ENCODE measurements at places on chromosomes 2 and 18. TPM values are rescaled to one million over a fixed set of nuclear protein-coding genes. Genes with fewer than 3 reads are reported as not detected.

DNA sequence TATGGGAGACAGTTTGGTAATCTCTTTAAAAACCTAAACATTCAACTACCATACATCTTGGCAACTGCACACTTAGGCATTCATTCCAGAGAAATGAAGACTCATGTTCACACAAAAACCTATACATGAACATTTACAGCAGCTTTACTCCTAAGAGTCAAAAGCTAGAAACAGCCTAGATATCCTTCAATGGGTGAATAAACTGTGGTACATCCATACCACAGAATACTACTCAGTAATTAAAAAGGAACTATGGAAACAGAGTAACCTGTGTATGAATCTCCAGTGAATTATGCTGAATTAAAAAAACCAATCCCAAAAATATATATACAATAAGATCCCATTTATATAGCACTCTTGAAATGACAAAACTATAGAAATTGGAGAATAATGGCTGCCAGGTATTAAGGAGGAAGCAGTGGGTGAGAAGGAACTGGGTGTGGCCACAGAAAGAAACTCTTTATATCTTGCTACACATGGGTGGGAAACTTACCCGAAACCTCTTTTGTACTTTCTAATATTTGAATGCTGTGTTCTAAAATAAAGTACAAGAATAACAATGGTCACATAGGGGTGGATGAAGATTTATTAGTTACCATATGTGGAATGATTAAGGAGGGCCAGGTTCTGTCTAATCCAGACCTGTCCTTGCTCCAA lies 13.7 kb downstream of the SESTD1 start:
- DNase-seq = no peak

DNA sequence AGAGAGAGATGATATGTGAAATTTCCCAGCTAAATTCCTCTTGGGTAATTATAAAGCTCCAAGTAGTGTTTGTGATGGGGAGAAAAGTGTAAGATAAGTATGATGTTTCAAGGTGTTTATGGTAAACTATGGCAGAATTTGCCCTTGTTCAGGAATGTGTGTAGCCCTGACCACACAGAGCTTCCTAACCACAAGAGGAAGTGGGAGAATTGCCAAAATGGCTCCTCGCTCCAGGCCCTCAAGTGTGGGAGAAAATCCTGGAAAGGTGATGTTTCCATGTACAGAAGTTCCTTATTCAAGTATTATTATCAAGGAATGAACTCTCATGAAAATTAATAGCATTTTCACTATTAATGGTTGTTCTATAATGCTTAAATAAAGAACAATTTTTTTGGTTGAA lies 878.3 kb downstream of the TDRD15 start:
- no peak for DNase-seq

DNA sequence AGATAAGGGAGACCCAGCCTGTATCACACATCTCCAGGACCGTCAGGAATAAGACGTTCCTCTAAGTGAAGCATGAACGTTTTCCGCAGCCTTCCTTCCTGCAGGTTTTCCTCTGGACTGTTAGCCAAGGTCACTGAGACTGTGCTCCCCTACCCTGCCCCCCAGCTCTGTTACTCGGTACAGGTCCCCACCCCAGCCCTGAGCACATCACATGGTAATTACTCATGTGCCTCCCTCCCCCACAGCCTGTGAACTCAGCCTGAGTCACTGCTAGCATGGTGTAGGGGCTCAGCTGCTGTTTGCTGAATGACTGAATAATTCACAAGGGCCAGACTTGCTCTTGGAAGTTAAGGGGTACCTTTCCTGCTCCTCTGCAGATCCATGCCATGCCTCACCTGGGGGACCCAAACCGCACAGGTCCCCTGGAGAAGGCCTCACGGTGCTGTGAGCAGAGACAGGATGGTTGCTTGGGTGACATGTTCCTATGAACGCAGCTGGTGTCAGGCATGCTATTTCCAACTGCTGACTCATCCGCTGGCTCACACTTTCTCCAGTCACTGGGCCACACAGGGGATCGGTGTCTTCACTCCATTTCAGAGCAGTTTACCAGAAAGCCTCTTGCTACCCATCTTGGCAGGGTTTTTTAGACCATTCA lies 88.2 kb downstream of the PLB1 start:
- no peak for DNase-seq

- DNase-seq = no peak
Observed at GRCh38 chr2:143355870-143356269, 226.7 kb downstream of the ARHGAP15 start.

GRCh38 chr2:176643646-176644045 lies 374.4 kb downstream of the MTX2 start:
- no peak for DNase-seq

DNA sequence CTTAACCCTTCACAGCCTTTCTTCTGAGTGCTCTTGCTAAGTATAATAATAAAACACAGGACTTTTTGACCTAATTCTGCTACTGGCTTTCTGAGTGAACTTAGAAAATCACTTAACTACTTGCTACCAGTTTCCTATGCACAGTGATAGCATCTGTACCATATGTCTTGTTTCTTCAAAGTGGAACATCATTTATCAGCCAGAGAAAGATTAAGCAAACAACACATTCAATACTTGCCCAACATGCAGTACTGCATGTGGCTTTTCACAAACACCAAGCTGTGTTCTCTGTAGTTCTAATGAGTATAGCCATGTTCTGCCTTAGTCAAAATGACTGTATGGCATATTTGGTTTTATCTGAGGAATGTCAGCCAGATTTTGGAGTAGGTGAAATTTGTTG lies 1286.6 kb upstream of the ZEB2 start:
- DNase-seq = no peak

DNA sequence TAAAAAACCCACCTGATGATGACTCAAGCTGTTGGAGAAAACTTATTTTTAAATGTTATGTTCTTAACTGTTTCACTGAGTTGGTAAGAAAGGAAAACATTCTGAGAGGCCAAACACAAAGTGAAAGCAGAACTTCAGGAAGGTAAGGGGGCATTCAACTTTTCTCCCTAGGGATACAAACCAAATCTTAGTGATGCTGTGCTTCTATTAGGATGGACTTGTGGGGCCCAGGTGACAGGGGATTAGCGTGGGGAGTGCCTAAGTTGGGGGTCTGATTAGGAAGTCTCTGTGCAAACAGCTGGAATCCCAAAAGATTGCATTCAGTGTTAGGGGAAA lies 18.5 kb downstream of the PDCL3 start:
- DNase-seq = no peak

GRCh38 chr2:9025746-9026145 lies 22.3 kb upstream of the MBOAT2 start:
- no peak for DNase-seq

- no peak for DNase-seq
Observed at GRCh38 chr2:28594000-28594331, 98.1 kb downstream of the PLB1 start.

GRCh38 chr2:197107291-197108269 lies 181.1 kb upstream of the PGAP1 start:
- DNase-seq = peak; percentile 38

- DNase-seq = no peak
Observed at GRCh38 chr2:106057206-106057605, 136.9 kb downstream of the UXS1 start.

The UPP2 gene
- polyA plus RNA-seq = not detected

The RBM44 gene
- polyA plus RNA-seq = 0.38 TPM

The LOXHD1 gene
- 0.28 TPM for polyA plus RNA-seq

The GATA6 gene
- polyA plus RNA-seq = 42.1 TPM

The IL1RL1 gene
- 1.1 TPM for polyA plus RNA-seq
